NT2/D1 (cell line): ENCODE measurements at places on chromosomes 5 and 9.

- peak; percentile 8 for DNase-seq
Observed at GRCh38 chr9:3124001-3124400, 280.1 kb upstream of the PUM3 start.

DNA sequence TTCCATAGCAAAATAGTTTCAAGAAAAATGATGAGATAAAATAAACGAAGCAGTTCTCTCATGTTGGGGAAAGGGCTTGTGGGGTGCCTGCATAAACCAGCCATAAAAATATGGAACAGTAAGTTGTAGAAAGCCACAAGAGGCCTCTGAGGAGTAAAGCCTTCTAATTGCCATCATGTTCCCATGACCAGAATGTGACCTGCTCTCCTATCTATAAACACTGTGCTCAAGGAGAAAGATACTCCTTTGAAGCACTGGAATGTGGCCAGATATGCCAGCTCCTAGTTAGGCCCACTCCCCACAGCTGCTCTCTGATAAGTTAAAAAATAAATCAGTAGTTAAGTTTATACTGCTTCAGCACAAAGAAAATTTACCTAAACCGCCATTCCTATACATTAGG lies 65.8 kb downstream of the SETX start:
- DNase-seq = no peak

- DNase-seq = no peak
Observed at GRCh38 chr9:20504930-20505329, 117.4 kb downstream of the MLLT3 start.

GRCh38 chr9:136543830-136544547 lies 1.9 kb downstream of the NOTCH1 start:
- no peak for DNase-seq

DNA sequence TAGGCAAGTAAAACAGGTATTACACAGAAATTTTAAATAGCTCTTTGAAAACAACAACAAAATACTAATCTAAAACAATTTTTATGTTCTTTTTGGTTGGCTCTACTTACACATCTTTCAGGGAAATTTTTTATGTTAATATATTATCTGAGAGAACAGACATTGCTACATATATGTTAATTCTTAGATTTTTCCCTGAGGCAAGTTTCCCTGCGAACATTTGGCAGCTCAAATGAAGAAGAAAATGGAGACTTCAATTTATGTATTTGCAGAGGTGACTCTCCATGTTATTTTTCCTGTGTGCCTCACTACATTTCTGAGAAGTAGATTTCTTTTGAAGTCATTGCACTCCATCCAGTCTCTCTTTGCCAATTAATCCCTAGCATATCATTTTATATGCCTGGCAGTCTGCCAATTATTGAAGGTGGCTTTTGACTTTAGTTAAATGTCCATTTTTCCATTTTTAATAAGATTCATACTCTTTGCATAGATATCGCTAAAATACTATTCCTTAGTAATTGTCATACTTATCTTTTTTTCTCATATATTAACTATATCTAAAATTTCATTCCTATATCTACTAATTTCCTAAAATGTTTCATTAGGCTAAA lies 908.2 kb upstream of the CDH10 start:
- no peak for DNase-seq

GRCh38 chr5:98042961-98043360 lies 730.5 kb upstream of the RGMB start:
- DNase-seq = no peak

DNA sequence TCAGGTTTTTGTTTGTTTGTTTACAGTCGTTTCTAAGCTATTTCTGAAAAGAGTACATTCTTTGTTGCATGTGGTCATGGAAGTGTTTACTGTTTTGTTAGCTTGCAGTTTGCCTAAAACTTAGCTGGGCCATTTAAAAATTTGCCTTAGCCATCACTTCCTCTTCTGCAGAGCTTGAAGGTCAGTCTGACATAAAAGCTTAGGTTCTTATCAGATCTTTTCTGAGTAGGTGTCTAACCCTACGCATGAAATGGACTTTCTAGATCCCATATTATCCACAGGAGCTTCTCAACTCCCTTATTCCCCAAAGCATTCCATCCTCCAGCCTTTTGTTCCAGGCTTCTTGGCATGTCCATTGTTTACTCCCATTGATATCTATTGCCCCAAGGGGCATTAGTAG lies 90.3 kb downstream of the AP3B1 start:
- DNase-seq = no peak

DNA sequence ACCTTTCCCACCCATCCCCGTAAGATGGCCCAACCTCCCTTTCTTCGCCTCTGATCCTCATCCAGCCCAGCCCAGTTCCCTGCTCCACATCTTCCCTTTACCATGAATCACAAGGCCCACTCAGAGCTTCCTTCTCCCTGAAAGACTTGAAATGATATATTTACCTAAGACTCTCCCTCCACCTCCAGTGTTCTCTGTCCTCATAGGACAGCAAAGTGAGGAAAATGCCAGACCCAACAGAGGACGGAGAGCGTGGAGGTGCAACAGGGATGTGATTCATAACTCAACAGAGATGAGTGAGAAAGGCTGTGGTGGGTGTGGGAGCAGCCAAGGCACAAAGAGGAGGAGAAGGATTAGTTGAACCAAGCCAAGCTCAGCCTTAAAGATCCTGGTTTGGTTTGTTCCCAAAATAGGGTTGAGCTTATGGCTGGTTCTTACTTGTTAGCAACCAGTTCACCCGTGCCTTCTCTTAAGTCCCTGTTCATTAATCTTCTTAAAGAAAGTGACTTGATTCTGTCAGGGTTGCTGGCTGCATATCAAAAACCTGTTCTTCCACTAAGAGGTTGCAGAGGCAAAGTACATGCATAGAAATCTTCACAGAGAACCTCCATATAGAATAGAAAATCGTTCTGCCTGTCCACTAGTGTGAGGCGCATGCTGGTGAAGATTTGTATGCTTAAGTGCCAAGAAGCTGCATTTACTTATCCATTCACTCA lies 183.2 kb downstream of the ACTL7B start:
- DNase-seq = no peak

GRCh38 chr5:129664336-129664937 lies 83.5 kb upstream of the MINAR2 start:
- peak; percentile 23 for DNase-seq

- no peak for DNase-seq
Observed at GRCh38 chr9:17881371-17881770, 302.5 kb downstream of the SH3GL2 start.

- no peak for DNase-seq
Observed at GRCh38 chr9:994005-994404, 17.6 kb downstream of the DMRT3 start.

GRCh38 chr9:107841076-107841475 lies 351.5 kb upstream of the KLF4 start:
- no peak for DNase-seq

GRCh38 chr9:104879555-104880309 lies 48.2 kb downstream of the ABCA1 start:
- no peak for DNase-seq

DNA sequence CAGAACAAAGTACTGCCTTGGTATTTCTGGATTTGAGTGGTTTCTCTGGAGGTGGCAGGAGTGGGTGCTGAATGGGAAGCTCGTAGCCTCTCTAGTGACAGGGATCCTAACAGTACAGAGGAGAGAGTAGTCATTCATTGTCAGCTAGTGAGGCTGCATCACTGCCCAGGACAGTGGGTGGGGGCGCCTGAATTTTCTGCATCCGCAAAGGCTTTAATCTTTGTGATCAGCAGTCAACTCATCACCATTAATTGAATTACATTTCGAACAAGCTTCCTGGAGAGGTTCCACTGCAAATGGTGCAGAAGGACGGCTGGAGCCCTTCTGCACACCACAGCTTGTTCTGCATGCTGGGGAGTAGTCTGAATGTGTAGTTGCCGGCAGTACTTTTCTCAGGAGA lies 77.5 kb downstream of the HSPA4 start:
- DNase-seq = no peak

- no peak for DNase-seq
Observed at GRCh38 chr9:133167769-133168168, 4.1 kb upstream of the GBGT1 start.

GRCh38 chr5:16520841-16521240 lies 55.2 kb upstream of the ZNF622 start:
- DNase-seq = no peak

DNA sequence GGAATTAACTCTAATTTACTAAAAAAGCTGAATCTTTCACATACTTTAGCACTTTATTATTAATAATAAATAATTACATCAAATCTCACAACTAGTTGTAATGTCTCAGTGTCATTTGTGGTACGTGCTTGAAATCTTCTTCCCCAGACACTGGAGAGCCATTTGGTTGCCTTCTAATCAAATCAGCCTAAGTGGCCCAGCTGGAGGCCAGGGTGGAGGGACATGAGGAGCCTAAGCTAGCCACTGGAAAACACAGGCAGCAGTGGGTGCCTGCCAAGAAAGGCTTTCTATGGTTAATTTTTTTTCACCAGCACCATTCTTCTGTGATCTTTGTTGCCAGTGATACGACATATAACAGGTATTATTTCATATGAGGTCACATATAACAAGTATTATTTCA lies 117.0 kb downstream of the ERCC6L2 start:
- no peak for DNase-seq

GRCh38 chr5:68396722-68397121 lies 181.2 kb downstream of the PIK3R1 start:
- no peak for DNase-seq

DNA sequence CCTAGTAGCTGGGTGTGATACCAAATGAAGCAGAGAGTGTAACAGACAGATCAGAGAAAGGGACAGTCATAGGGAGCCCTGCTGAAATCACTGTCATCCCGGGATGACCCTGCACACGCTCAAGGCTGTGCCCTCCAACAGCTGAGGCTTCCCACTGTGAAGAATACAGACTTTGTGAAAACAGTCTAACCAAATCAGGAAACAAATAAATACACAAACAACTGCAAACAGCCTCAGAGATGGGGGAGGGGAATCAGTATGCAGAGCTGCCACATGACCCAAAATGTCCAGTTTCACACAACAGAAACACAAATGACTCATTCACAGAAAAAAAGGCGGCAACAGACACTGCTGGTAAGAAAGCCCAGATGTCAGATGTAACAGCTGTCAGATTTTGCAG lies 101.9 kb downstream of the ADAMTS2 start:
- DNase-seq = no peak

DNA sequence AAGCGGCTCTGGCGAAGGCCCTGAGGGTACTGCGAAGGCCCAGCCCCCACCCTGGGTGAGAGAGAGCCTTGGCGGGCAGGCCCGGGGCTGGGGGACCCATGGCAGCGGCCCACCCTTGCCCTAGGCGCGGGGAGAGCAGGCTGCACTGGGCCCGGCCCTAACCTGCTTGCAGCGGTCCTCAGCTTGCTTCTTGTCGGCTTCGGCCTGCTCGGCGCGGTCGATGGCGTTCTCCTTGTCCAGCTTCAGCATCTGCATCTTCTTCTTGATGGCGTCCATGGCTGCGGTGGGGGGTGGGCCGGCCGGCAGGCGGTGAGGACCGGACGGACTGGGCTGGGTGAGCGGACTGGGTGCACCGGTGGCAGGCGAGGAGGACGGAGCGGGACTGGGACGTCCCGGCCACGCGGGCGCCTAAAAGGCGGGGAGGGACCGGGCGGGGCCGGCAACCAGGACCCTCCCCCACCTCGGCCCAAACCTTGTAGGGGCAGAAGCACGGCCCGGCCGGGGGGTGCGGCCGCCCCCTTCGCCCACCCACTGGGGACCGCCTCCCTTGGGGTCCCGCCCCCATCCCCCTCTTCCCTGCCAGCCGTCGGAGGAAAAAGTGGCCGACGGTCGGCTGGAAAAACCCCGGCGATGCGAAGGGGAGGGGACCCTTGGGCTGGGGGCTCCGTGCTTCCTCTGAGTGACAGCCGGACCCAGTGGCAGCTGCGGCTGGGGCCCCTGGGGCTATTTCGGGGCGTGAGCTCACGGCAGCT lies at the start of gene TPM2:
Gene TPM2 (minus strand): TSS at position 384 of the 752 bp plus-strand sequence. CDS start 108 bp downstream, at position 276.
- peak; percentile 18 for DNase-seq

DNA sequence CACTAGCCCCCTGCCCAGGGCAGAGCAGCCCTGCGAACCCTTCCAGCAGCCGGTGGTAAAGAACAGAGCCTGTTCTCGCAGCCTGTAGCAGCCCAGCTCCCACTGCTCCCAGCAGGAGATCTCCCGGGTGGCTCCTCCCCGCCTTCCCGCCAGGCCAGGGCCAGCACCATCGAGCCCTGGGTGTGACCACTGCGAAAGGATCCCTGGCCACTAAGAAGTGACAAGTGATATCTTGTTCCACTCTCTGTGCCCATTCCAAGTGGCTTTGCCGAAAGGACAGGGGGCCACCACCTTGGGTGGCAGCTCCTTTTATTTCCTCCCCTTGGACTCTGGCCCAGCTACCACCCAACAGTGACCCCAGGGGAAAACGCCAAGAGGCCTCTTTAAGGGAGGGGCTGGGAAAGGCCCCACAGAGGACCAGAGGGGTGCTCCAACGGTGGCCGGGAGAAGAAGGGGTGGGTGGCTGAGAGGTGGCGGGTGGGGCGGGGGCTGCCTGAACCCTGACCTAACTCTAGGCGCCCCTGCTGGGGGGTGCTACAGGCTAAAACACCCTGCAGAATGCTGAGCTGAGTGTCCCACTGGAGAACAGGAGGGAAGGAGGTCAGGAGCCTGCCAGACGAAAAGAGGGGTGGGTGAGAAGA lies 1.6 kb downstream of the NACC2 start:
- DNase-seq = no peak

DNA sequence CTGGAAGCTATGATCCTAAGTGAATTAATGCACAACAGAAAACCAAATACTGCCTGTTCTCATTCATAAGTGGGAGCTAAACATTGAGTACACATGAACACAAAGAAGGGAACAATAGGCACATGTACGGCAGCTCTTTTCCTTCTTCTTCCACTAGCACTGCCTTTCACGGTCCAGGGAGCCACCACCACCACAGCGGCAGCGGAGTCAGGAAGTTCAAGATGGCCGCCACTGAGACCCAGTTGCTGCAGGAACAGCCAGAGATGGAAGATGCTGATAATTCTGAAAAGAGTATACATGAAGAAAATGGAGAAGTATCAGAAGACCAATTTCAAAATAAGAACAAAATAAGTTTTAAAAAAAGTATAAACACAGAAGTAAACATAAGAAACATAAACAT lies 39.5 kb upstream of the TNFSF15 start:
- DNase-seq = no peak

- DNase-seq = no peak
Observed at GRCh38 chr9:37446401-37446800, 18.8 kb downstream of the ZBTB5 start.

DNA sequence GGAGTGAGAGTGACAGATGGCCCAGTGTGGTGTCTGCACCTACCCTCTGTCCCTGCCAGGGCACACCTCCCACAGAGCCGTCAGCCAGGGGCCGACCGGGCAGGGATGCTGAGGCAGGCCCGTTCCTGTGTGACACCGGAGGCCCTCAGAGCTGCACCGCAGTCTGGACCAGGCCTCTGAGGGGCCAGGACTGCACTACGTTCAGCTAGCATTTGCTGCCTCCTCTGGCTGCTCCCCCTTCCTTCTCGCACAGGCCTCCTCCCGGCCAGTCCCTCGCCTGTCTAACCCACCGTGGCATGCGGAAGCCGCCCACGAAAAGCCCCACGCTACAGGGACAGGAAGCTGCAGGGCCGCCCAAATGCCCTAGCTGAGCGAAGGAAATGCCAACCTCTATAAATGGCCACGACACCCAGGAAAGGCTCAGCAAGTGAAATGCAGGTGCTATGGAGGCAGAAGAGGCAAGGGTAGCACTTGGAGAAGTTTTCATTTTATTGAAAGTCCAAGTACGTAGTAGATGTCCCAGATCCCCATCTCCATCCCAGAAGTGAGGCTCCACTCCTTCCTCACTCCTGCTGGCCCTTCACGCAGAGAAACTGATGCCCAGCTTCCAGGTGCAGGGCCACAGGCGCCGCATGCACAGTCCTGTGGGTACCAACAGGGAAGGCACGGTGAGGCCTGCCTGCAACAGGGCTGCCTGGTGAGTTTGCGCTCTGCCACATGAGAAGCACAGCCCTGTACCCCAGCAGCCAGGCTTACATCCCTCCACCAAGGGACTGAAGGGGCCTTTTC lies 38.7 kb downstream of the MAPK9 start:
- DNase-seq = no peak
